ENCODE measurements at places on chromosomes 11 and 22.

DNA sequence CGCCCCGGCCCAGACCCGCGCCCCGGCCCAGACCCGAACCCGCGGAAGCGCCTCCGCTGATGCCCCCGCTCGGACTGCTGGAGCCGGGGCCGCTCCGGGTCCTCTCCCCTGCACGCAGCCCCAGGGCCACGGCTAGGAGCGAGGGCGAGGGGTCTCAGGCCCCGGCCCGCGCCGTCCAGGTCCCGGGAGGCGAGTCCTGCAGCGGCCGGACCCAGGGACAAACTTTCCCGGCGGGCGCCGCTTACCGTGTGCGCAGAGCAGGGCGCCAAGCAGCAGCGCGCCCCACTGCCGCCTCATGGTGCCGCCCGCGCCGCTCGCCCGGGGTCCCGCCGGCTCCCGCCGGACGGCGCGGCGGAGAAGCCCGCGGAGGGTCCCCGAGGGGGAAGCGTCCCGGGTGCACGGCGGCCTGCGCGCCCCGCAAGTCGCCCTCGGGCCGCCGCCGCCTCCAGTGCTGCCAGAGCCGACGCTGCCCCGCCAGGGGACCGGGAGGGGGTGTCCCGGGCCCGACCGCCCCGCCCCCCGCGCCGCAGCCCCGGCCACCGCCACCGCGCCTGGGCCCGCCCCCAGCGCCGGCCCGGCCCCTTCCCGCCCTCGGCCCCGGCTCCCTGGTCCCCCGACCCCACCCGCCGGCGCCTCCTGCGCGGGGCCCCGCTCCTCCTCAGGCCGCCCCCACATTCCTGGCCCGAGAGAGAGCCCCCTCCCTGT is at the start of gene LRP4:
TSS of gene LRP4 (minus strand) at position 468 of the 705 bp plus-strand sequence. CDS start at position 297, 171 bp downstream.
- DNase-seq = no peak

DNA sequence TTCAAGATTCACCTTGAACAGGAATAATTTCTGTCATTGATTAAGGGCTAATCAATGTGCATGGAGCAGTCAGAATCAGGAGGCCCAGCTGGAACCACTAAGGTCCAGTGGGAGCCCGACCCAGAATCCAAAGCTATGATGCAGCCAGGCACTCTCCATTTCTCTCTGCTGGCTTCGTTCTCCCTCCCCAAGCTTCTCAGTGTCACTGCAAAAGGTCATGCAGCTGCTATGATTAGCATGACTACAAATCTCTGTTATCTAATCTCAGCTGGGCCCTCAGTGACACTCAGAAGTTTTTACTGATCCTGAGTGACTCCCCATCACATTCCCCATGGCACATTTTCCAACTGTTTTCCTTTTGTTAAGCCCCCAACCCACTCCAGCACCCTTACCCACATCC is 31.1 kb upstream of the PRSS23 start:
- DNase-seq = no peak

DNA sequence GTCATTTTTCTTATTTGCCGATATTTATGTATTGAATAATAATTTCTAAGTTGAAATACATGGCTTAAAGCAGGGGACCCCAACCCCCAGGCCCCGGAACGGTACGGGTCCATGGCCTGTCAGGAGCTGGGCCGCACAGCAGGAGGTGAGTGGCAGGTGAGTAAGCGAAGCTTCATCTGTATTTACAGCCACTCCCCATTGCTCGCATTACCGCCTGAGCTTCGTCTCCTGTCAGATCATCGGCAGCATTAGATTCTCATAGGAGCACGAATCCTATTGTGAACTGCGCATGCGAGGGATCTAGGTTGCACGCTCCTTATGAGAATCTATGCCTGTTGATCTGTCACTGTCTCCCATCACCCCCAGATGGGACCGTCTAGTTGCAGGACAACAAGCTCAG is 4.5 kb downstream of the ZMAT5 start:
- no peak for DNase-seq

DNA sequence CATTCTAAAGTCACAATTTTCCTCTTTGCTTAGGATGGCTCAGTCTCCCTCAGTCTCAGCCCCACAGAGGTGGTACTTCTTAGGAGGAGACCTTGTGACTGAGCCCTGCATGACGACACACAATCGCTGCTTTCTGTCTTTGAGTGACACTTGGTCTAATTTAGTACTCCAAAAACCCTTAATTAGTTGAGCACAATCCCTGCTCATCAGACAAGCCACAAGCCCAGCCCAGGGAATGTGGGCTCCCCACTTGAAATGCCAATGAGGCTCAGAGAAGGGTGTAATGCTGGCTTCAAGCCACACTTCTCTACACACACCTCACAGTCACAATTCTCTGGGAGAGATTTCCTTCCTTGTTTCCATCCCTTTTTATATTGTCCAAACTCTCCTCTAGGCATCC is 101.8 kb downstream of the FEZ1 start:
- no peak for DNase-seq

- no peak for DNase-seq
These were observed 15.9 kb upstream of the PDE2A start for GRCh38 chr11:72690166-72690565.

GRCh38 chr22:40728731-40729189 is 49.5 kb downstream of the MCHR1 start:
- peak; percentile 46 for DNase-seq

DNA sequence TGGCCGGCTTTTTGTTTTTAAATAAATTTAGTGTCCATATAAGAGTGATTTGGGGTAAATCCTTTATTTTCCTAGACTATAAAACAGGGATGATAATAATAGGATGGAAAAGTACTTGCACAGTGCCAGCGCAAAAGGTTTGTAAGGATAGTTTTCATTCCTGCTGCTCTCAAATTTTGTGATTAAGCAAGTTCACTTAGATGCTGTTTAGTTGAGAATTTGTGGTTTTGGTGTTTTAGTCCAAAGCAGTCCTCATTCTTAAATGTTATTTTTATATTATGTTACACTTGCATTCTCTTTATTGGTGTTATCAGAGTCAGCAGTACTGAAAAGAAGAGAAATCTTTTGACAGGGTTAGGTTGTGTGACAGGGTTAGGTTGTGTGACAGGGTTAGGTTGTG is 47.9 kb downstream of the PPP6R3 start:
- DNase-seq = peak; percentile 53

GRCh38 chr11:44203270-44204043 is 106.5 kb downstream of the ALX4 start:
- DNase-seq = no peak

DNA sequence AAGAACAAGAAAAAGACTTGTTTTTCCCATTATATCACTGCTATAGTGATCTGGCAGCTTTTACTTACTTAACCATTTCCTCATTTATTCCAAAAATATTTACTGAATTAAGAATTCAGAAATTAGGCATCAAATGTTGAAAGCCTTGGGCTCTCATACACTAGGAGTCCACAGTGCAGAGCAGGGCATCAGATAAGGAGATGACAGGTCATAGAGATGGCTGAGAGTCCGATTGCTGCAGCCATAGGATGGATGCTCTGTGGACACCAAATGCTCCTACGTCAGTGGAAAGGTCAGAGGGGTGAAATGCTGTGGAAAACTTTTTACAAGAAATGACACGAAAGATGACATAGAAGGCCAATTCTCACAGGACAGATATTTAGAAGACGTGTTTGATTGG is 771.1 kb downstream of the LRRC4C start:
- no peak for DNase-seq

DNA sequence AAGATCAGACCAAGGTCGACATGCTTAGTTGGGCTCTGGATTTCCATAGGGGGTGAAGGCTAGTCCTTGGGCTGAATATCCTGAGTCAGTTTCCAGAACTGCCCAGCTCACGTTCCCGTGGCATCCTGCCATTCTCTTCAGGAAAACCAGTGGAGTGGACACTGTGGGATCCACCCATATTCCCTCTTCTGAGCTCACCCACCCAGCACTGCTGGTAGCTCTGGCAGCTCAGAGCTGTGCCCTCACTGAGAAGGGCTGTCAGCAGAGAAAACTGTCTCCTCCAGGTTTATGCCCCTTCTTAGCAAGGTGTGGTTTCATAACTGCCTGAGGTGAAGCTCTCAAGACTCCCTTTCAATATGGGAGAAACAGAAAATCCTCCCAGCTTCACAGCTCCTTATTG is 111.7 kb downstream of the GGTLC2 start:
- DNase-seq = no peak

GRCh38 chr11:28110821-28111200 is 2.6 kb downstream of the METTL15 start:
- peak; percentile 32 for DNase-seq

DNA sequence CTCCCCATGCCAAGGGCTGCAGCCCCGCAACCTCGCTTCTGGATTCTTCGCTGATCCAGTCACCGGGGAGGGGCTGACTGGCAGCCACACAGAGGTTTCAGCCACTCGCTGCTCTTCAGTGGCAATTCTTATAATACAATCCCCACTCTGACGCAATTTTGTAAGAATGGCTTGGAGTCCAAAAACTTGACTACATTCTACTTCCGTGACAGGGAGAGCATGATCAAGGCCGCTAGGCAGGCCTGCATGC is 14.9 kb downstream of the PPM1F start:
- peak; percentile 97 for DNase-seq

DNA sequence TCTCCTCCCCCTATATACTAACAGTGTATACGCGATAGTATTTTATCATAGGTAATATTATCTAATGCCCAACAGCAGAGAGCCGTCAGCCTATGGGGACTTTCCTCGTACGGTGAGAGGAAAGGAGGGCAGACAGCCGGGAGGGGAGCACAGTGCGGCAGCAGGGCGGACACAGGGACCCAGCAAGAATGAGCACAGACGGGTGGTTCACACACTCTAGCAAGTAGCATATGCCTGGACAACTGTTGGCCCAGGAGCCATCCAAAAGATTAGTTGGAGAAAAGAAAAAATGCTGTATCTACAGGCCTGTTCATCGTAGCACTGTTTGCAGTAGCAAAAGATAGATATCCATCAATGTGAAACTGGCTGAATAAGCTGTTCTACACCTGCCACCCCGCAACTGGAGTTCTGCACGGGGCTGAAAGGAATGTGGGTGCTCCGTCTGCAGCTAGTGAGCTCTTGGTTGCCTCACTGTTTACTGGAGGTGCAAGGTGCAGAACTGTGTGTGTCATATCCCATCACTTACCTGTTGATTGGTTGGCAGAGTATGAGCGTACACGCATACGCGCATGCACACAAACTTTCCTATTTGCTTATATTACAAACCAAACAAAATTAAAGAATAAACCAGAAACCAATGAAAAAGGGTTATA is 324.3 kb downstream of the TBC1D22A start:
- DNase-seq = no peak

- no peak for DNase-seq
These were observed 978 bp downstream of the FLI1 start for GRCh38 chr11:128694618-128695481.

DNA sequence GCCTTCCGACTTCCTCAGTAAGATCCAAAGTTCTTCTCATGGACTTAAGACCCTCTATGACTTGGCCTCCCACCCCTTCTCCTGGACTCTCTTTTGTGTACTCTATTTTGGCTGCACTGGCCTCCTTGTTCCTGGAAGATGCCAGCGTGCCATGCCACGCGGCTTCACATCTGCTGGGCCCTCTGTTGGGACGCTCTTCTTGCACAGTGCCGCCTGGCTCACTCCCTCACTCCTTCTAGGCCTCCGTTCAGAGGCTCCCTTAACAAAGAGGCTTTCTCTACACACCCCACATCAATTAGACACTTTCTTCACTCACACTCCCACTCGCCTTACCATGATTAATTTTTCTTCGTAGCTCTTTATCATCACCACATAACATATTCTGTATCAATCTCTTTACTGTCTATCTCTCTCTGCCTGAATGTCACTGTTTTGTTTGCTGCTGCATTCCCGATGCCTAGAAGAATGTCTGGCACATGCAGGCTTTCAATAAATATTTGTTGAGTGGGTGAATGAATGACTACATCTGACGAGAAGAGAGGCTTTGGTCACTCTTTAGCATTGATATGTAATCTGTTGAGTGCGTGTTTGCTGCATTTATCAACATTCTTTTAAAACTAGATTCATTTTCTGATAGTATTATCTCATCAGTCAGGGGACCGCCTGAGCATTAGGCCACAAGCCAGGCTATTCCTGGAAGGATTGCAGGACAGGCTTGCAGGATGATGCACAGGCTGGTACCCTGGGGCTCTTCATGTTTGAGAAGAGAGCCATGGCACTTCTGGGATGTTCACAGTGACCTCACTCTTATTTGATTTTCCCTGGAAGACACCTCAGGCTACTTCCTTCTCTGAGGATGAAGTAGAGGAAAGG is 60.6 kb upstream of the AMPD3 start:
- no peak for DNase-seq

GRCh38 chr11:75602951-75603350 is 40.9 kb downstream of the SERPINH1 start:
- peak; percentile 29 for DNase-seq
